ENCODE measurements at places on chromosomes 3 and 15.

DNA sequence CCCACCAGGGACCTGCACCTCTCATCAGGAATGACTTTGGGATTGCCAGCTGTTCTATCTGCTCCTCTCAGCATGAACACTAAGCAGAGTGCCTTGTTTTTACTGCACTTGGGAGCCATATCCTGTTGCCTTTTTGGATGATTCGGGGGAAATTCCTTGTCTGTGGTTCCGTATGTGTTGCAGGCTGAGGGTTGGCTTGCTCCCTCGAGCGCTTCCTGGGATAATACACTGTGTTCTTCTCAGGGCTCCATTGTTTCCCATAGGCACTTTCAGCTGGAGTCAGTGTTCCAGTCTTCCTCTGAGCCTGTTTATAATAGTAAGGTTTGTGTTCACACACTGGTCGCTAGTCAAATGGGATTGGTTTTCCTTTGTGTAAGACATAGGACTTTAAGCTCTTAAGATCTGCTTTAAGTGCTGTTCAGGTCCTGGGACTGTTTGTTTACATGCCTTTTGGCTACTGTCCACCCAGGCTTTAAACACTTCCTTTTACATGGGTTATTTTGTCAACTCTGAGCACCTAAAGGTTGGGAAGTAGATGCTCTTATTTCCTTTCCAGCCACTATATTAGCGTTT, 23.4 kb downstream of the BOC start:
- no peak for DNase-seq

- no peak for DNase-seq
Measured at GRCh38 chr3:188229177-188229576, 75.2 kb downstream of the LPP start.

- DNase-seq, result no peak
Measured at GRCh38 chr3:23809840-23810342, 4.1 kb downstream of the UBE2E1 start.

GRCh38 chr3:36763850-36764703, at the start of gene DCLK3:
DCLK3 (minus strand) TSS chr3:36764553; CDS start chr3:36764263, 290 bp downstream.
- no peak for DNase-seq

DNA sequence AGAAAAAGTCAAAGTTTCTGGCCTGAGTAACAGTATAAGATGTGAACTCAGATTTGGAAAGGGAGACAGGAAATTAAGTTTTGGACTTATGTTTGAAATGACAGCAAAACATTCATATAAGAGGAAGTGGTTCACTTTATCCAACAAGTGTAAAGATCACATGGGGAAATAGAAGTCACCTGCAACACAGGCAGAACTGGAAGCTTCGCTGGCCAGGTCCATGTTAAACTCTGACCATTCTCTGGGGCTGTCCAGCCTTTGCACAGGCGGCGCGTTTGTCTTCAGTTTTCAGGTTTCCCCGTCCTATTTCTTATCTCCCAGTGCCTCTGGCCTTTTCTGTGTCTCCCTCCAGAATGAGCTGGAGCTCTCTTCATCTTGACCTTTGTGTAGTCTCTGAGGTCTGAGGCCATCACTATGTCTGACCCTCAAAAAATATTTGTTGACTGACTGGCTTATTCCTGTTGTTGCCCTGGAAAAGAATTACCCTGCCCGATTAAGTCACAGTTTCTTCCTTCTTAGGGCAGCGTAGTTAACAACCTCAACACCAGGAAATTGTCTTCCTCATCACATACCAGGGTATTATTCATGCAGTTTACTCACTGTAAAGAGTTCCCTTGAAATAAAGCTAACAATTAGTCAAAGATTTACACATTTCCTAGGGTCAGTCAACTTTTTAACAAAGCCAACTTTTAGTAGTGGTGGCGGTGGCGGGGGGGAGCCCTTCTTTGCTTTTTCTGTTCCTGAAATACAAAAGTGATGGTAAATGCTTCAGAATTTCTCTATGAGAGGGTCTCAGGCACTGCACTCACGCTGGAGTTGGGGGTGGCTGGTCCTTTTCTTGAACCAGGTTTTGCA, 959 bp upstream of the RASA2 start:
- no peak for DNase-seq

GRCh38 chr3:30098653-30099455, 507.5 kb upstream of the TGFBR2 start:
- no peak for DNase-seq

DNA sequence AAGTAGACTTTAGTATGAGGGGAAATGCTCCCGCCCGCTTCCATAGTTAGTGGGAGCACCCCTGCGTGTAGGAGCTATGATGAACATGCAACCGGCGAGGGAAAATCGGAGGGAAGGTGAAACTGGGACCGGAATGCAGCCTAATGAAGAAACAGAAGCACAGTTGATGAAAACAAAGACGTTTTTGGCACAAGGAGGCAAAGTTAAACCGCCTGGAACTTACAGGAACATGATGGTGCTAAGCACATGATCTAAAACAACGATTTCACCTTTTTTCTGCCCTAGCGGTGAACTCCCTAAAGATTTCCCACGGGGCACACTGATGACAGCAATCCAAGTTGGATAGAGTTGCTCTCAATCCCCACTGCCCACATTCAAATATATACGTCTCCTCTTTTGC, 49.4 kb upstream of the SPATA12 start:
- no peak for DNase-seq

GRCh38 chr3:51967384-51968169, at the start of gene PCBP4:
PCBP4 (minus strand) TSS chr3:51967454; CDS start chr3:51961240, 6,214 bp downstream.
- no peak for DNase-seq

DNA sequence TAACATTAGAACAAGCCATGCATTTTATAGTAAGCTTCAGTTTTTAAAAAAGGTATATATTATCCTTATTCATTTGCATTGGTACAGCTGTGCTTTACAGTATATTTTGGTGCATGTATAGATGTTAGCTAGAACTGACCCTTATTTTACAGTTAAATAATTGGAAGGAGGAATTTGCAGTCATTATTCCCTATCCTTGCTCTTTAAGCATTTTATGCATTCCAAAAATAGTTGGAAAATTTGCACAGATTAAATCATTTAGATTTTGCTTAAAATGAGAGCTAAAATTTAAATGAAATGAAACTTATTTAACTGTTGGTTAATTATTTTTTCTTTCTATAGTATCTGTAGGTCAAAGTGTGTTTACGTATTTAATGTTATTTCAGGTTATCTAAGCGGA, 667.1 kb downstream of the NAALADL2 start:
- no peak for DNase-seq
